ENCODE measurements at places on chromosomes 11 and 22. TPM values are rescaled to one million over a fixed set of nuclear protein-coding genes. Genes with fewer than 3 reads are reported as not detected.

DNA sequence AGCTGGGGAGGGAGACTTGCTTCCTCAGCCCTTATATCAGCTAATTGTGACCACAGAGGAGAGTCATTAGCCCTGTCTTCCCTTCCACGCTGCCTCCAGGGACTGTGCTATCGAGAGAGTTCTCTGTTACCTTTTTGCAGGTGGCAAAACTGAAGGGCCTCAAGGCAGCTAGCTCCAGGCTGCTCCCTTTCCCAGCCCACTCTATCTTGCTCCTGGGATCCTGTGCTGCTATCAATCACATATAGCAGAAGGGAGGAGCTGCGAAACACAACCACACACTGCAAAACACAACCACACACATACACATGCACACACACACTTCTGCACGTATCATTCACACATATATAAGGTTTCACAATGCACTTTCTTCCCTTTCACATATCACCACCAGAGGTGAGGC, 205.3 kb upstream of the MTNR1B start:
- no peak for DNase-seq

- no peak for DNase-seq
Measured at GRCh38 chr22:50170453-50171318, at the start of gene PANX2. PANX2 (plus strand) TSS chr22:50170731; CDS start chr22:50170731, 0 bp downstream.

DNA sequence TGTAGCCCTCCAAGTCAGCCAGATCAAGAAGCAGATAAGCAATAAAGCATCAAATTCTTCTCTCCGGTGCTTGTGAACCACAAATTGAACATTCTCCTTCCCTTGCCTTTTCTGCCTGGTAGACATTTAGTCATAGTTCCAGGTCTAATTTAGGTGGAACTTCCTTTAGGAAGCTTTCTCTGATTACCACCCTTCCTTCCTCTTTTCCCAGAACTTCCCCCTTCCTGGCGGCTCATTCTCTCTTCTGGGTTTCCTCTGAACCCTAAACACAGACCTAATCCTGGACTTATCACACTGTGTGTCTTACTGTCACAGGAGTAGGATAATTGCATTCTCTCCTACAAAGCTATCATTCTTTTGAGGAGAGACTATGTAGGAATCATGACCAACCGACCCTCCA, 61.9 kb downstream of the RCN1 start:
- no peak for DNase-seq

Gene KCNK4
- under 0.01 TPM for total RNA-seq

Gene CRYBB1
- total RNA-seq: 0.27 TPM
